ENCODE measurements at places on chromosomes 2 and 18.
A peak's percentile ranks its signal among the peaks of the same experiment; 100 is the strongest.

DNA sequence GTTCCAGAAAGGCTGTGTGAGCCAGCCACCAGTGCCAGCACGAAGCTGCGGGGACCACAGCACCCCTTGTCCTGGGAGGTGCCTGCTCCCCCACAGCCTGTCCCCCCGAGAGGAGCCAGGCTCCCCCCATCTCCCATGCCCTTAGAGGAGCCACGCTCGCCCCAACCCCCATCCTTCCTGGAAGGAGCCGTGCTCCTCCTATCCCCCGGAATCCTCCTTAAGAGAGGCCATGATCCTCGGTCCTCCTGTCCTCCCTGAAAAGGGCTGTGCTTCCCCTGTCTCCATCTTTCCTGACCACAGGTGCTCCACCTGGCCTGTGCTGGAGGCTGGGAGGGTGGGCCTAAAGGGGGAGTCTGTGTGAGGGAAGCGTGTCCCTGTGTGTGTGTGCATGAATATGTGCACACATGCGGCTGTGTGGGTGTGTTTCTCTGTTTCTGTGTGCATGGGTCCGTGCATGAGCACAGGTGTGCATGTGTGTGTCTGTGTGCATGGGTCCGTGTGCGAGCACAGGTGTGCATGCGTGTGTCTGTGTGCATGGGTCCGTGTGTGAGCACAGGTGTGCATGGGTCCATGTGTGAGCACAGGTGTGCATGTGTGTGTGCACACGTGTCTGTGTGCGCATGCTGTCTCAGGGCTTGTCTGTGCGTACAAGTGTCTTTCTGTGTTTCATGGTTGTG is 80.3 kb downstream of the RTP5 start:
- H3K27ac ChIP-seq: no peak overlapping the region
- DNase-seq: no peak

DNA sequence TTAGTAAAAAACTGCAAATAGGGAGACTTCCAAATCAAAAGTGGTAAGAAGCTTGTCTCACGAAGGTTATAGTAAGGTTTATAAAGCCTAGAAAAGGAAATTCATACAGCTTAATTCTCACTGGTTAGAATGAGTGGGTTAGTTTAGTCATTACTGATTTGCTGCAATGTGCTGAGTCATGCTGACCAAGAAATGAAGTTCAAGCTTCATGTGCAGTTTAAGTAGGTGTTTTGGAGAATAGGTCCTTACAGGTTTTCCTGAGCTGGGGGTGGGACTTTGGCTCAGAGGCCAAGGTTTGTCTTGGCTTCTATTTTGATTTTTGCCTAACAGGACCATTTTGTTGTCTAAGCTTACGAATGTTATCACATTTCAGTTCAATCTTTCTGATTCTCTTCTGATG is 15.1 kb downstream of the CLIP4 start:
- peak overlapping the region; percentile 75 for H3K27ac ChIP-seq
- H3K36me3 ChIP-seq: peaks cover 12% of the 10 kb centered on the region
- H3K4me3 ChIP-seq: peak overlapping the region; percentile 47

- H3K4me1 ChIP-seq: no peaks in the 10 kb centered on the region
- H3K27ac ChIP-seq: no peak overlapping the region
- no peaks in the 10 kb centered on the region for H3K36me3 ChIP-seq
- H3K4me3 ChIP-seq: peak overlapping the region; percentile 16
- peak; percentile 68 for DNase-seq
Measured at GRCh38 chr18:3747176-3747973, 297.4 kb downstream of the TGIF1 start.

DNA sequence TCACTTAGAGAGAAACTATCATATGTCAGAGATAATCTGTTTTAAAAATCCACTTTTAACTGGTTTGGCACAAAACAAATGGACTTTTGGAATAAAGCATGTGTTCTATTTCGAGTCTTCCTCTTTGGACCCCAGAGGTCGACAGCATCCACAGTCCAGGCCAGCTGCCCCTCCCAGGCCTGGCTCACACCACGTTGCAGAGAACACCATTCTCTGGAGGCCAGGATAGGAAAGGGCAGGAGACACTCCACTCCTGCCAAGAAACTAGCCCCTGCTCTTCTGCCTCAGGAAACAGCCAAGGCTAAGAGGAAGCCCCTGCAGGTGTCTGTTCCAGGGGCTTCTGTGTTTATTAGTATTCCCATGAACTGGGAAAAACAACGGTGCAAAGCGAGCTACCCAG is 456.6 kb upstream of the ID2 start:
- H3K4me3 ChIP-seq: no peak overlapping the region
- H3K27ac ChIP-seq: no peak overlapping the region
- H3K27me3 ChIP-seq: no peaks in the 10 kb centered on the region
- peaks cover 9% of the 10 kb centered on the region for H3K4me1 ChIP-seq
- no peak for DNase-seq
- H3K36me3 ChIP-seq: no peaks in the 10 kb centered on the region

GRCh38 chr2:26043862-26044696 is 10.2 kb downstream of the RAB10 start:
- peaks cover 3% of the 10 kb centered on the region for H3K36me3 ChIP-seq
- H3K4me1 ChIP-seq: peaks cover 24% of the 10 kb centered on the region
- H3K4me3 ChIP-seq: no peak overlapping the region
- H3K27ac ChIP-seq: no peak overlapping the region
- no peaks in the 10 kb centered on the region for H3K27me3 ChIP-seq

DNA sequence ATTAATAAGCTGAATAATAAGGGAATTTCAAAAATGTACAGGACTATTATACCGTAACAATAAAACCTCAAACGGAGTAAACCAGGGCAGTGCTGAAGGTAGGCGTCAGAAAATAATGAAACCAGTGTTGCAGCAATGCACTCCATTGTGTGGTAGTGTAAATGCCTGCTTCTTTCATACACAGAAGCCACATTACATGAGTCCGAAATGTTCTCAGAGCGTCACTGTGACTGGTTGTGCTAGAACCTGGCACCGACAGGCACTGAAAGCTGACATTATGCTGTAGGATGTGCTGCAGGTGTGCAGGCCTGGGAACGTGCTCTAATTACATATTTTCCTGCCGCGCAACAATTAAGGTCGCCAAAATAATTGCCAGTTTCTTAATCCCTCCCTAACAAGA is 53.3 kb downstream of the ZEB2 start:
- no peak overlapping the region for H3K4me3 ChIP-seq
- H3K27me3 ChIP-seq: no peaks in the 10 kb centered on the region
- no peaks in the 10 kb centered on the region for H3K36me3 ChIP-seq
- no peak for DNase-seq
- peaks cover 5% of the 10 kb centered on the region for H3K4me1 ChIP-seq

All from ascending aorta (tissue), 2 donors.